Liver (tissue), 10 donors: ENCODE measurements at places on chromosomes 4 and X.

- no peak for DNase-seq
Observed at GRCh38 chrX:36961590-36961989, 46.6 kb upstream of the FAM47C start.

- DNase-seq: no peak
Observed at GRCh38 chr4:153452658-153453378, 13.3 kb upstream of the TMEM131L start.

GRCh38 chr4:110633358-110634341 lies 10.8 kb upstream of the PITX2 start:
- no peak for DNase-seq

- no peak for DNase-seq
Observed at GRCh38 chrX:75229774-75230173, 44.1 kb upstream of the UPRT start.

- no peak for DNase-seq
Observed at GRCh38 chr4:29220761-29221160, 1499.4 kb upstream of the PCDH7 start.

DNA sequence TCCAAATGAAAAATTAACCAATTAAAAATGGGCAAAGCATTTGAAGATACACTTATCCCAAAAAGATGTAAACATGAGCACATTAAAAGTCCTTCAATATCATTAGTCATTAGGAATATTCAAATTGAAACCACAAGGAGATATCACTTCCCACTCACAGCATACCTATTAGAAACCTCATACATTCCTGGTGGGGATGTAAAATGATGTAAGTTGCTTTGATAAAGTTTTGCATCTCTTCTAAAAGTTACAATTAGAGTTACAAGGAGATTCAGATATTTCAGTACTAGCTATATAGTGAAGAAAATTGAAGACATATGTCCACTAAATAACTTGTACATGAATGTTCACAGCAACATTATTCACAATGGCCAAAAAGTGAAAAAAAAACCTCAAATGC lies 1109.3 kb upstream of the LCORL start:
- DNase-seq: no peak

DNA sequence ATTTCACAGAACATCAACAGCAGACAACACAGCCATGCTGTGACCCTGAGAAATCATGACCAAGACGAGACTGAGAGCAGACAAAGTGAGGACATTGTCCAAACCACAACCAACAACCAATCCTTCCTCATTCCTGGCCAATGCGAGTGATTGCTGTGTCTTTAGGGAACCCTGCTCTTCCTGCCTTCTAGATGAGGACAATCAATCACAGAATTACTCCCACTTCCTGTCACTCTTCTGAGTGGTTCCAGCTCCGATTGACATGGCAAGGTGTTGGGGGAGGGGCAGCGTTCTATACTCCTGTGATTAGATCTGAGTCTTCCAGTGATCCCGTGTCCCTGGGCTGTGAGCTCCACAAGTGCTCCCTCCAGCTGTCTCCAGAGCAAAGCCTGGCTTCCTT lies 227.8 kb downstream of the STIM2 start:
- DNase-seq: no peak

GRCh38 chrX:153455571-153455970 lies 9.7 kb upstream of the TREX2 start:
- no peak for DNase-seq

DNA sequence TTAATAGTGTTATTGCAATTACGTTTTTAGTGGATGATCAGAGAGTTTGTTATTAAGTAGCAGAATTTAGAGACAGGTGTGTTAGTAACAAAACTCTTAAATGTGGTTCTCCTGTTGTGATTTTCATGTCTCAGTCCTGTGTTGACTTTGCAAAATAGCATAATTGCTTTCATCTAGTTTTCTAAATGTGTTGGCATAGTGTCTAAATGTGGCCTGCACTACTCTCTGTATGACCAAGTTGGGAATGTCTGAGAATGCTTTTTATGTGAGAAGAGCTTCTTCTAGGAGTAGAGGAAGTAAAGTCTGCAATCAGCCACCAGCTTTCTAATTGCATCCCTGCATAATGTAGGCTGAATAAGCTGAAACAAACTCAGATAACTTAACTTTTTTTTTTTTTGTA lies 158.6 kb upstream of the FAT1 start:
- no peak for DNase-seq

- DNase-seq: no peak
Observed at GRCh38 chrX:65695849-65696449, 28.5 kb downstream of the MSN start.

GRCh38 chrX:131675596-131676194 lies 131.8 kb downstream of the OR13H1 start:
- DNase-seq: no peak

DNA sequence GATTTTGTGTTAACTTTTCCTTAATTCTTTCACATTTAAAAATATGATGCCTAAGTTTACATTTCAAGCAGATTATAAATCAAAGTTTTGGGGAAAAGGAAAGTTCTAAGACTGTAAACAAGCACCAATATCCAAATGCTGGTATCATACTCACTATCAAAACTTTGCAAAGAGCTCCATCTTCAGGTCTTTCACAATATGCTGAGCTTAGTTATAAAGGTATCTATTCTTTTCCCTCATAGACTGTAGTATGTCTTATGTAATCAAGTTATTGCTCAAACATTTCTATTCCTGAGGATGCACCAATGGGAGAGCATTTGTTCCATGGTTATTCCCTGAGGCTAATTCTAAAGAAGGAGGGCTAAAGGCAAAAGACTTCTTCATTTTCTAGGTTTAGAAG lies 207.9 kb upstream of the FAM241A start:
- no peak for DNase-seq

- no peak for DNase-seq
Observed at GRCh38 chr4:71133491-71133890, 140.0 kb downstream of the DCK start.

- peak; percentile 52 for DNase-seq
Observed at GRCh38 chrX:39550795-39551361, 546.9 kb downstream of the BCOR start.

DNA sequence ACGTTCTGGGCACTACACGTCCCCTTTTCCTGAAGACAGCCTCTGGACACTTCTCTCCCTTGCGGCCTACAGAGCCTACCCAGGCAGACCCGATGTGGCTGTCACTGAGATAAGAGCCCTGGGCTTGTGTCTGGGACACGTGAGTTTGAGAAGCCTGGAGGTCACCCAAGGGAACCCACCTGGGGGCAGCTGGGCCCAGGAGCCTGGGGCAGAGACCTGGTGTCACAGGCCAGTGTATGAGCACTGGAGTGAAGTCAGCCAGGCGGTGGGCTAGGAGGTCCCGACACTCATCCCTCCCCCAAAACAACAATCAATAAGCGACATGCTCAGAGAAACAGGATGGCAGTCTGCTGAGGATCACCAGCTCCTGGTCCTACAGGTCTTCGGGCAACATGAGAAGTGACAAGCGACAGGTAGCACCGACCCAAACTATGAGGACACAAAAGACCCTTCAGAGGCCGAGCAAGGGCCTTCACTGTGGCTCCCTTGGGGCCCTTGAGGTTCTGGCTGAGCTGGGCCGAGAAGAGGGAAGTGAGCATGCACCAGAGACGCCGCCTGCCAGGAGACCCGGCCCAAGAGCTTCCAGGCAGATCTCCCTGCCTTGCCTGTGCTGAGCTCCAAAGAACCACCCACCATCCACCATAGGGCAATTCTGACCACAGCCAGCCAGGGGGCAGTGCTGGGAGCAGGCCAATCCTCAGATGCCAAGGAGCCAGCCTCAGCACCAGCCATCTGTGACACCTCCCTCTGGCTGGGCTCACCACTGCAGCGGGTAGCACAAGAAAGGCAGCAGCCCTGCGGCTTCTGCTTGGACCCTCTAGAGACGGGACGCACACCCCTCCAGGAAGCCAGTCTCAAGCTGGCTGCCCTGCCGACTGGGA lies 11.0 kb upstream of the DUSP9 start:
- no peak for DNase-seq

GRCh38 chrX:115462406-115462805 lies 98.6 kb upstream of the PLS3 start:
- no peak for DNase-seq

- DNase-seq: no peak
Observed at GRCh38 chr4:153207567-153207966, 3.3 kb downstream of the TRIM2 start.

DNA sequence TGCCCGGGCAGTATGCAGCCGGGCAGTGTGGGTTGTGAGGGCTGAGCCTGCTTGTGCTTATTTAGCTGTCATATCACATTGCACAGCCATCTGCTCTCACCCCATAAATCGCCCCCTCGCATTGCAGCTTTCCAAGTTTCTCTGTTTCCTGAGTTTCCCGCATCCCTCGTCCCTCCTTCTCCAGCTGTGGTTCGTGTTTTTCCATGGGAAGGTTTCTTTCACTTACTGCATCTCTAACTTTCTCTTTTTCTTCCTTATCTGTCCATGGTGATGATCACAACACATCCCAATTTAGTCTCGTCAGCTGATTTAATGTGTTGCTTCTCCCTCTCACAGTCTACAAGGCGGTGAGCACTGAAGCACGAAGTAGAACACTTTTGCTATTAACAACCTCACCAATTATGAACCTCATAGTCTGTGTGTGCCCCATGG lies 118.1 kb downstream of the ENPP6 start:
- no peak for DNase-seq
